ENCODE measurements at places on chromosomes 3 and 15.

GRCh38 chr3:69856965-69857705 is 117.9 kb downstream of the MITF start:
- no peak overlapping the region for H3K4me3 ChIP-seq
- H3K4me1 ChIP-seq, result no peaks in the 10 kb centered on the region
- no peak overlapping the region for H3K27ac ChIP-seq
- DNase-seq, result peak; percentile 1
- H3K36me3 ChIP-seq, result no peaks in the 10 kb centered on the region

DNA sequence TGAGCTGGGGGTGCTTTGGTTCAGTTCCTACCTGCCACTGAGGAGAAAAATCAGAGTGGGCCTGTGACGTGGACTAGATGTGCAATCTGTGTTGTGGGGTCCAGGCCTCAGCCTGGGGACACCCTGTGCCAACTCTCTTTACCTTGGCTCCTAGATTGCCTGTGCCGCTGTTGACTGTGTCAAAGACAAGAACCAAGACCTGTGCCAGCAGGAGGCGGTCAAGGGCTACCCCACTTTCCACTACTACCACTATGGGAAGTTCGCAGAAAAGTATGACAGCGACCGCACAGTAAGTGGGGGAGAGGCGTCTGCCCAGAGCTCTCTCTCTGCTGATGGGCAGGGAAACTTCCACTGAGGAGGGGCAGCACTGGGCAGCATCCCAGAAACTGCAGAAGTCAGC is 40.6 kb upstream of the SEC22A start:
- no peak overlapping the region for H3K4me3 ChIP-seq
- H3K27me3 ChIP-seq, result no peaks in the 10 kb centered on the region
- H3K27ac ChIP-seq, result no peak overlapping the region
- no peaks in the 10 kb centered on the region for H3K4me1 ChIP-seq

- no peak overlapping the region for H3K4me3 ChIP-seq
- H3K36me3 ChIP-seq, result peaks cover 2% of the 10 kb centered on the region
- H3K27ac ChIP-seq, result no peak overlapping the region
- DNase-seq, result no peak
Measured at GRCh38 chr3:10004960-10005564, 18.4 kb upstream of the EMC3 start.

DNA sequence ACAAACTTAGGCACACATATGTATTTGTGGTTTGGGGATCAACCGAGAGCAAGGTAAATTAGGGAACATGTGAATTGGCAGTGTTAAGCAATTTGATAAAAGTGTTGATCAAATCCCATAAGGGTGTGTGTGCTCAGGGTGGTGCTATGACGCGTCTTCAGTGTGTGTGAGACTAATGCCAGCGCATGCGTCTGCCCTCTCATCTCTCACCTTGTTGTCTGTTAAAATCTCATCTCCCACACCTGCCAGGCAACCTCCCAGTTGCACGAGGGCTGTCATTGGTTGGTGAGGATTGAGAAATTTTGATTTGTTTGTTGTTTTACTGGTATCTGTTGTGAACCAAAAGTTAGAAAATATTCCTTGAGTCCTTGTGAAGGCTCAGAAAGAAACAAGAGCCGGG is 137.2 kb upstream of the ICE2 start:
- no peaks in the 10 kb centered on the region for H3K27me3 ChIP-seq
- no peak overlapping the region for H3K27ac ChIP-seq
- no peak overlapping the region for H3K4me3 ChIP-seq
- no peak for DNase-seq
- H3K4me1 ChIP-seq, result peaks cover 9% of the 10 kb centered on the region

DNA sequence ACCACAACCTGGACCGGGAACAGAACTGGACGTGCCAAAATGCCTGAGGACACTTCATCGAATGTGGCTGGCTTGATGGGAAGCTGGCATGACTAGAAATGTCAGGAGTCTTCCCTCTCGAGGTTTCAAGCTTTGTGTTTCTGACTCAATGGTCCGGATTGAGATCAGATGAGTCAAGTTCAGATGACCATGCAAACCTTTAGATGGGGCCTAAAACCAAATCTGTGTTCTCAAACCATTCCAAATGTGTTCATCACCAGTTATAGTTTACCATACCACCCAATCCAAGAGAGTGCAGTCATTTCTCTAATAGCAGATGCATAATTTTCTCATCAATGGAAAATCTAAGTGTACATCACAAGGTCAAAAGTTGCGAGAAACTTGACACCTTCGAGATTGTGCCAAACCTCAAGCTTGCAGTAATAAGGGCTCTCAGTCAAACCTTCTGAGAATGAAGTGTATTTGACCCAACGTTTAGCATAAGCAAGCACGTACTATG is 369.1 kb downstream of the RORA start:
- no peak for DNase-seq
- no peak overlapping the region for H3K4me3 ChIP-seq
- H3K4me1 ChIP-seq, result no peaks in the 10 kb centered on the region
- no peaks in the 10 kb centered on the region for H3K27me3 ChIP-seq
- H3K36me3 ChIP-seq, result no peaks in the 10 kb centered on the region

- no peaks in the 10 kb centered on the region for H3K4me1 ChIP-seq
- no peaks in the 10 kb centered on the region for H3K36me3 ChIP-seq
- H3K4me3 ChIP-seq, result no peak overlapping the region
Measured at GRCh38 chr15:66787489-66787871, 85.4 kb downstream of the SMAD6 start.

DNA sequence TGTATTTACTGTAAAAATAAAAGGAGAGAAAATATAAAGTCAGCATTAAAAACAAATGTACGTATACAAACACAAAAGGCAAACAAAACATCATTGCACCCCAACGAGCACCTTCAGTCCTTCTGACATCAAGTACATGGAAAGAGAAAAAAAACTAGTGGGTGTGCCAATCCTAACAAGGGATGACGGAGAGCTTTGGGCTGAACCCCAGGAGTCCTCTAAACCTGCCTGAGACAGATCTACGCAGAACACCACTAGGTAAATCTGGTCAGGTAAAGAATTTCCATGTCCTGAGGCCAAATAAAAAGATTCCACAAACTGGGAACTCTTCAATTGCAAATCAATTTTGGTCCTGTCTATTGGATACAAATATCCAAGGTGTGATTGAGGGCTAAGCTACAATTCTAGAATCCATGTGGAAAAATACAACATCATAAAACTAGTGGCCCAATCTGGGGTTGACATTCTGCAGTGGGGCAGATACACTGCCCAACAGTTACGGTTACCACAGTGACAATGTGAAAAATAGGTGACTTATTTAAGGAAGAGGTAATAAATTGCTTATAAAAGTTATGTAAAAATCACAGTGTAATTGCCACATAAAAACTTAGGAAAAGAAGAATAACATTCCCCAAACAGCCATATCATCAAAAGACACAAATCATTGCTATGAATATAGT is 14.2 kb downstream of the IFT80 start:
- no peak overlapping the region for H3K27ac ChIP-seq
- no peaks in the 10 kb centered on the region for H3K4me1 ChIP-seq
- DNase-seq, result no peak
- H3K27me3 ChIP-seq, result no peaks in the 10 kb centered on the region
- H3K36me3 ChIP-seq, result peaks cover 2% of the 10 kb centered on the region
- no peak overlapping the region for H3K4me3 ChIP-seq

DNA sequence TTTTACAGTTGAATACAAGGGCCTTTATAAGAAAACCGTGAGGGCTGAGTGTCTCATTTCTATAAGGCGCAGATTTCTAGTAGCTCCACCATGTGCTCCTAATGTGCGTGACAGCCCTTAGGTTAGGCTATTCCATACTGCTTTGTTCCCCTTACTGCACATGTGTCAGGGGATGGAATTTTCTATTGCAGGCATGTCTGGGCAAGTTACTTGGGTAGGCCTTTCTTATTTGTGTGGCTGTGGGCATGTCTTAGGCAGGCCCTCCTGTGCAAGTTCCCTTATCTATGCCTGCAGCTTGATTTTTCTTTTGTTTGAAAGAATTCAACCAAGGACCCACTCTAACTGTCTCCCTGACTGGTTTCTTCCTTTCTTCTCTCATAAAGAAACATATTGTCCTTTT is 434.2 kb upstream of the CNTN3 start:
- H3K36me3 ChIP-seq, result no peaks in the 10 kb centered on the region
- H3K27ac ChIP-seq, result no peak overlapping the region
- DNase-seq, result no peak
- no peaks in the 10 kb centered on the region for H3K4me1 ChIP-seq
- H3K4me3 ChIP-seq, result no peak overlapping the region
- no peaks in the 10 kb centered on the region for H3K27me3 ChIP-seq

All from common myeloid progenitor, CD34-positive (primary cell).